ENCODE measurements at places on chromosomes 5 and 9.

DNA sequence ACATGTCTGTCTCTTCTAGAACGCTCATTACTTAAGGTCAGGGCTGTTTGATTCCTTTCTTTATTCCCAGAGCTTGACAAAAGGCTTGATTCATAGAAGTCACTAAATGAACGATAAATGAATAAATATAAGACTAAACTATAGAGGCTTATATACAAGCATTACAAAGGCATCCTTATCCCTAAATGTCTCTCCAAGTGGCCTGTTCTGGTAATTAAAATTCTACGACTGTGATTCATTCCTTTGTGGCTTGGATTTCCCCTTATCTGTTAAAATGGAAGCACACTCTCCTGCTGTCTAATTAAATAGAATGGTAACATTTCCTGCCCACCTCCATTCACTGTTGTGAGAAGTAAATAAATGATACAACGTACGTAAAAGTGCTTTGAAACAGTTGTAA is 49.5 kb downstream of the C7 start:
- DNase-seq, result no peak

DNA sequence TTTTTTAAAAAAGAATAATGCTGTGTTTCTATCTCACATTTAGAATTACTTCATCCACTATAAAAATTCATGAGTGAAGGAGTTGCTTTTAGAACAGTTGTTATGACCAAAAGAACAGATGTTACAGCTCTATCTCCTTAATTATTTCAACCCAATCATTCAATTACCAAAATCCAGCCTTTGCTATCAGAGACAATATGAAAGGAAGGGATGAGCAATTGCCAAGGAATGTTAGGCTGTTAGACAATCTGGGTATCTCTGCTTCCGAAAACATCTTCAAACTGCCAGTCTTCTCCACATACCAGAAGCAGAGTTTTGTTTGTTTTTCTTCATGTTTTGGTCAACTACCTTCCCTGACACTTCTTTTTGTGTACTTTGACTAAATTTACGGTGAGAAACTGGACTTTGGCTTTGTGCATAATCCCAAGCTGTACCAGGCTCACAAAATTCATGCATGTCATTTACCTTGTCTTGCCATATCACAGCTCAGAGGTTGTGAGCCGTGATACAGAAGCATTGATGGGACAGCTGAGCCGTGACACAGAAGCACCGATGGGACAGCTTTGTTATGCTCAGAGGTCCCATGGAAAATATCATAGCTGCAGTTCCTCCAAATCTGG is 405.5 kb downstream of the KIF4B start:
- DNase-seq, result no peak

- no peak for DNase-seq
These were observed 37.9 kb upstream of the NR4A3 start for GRCh38 chr9:99783799-99784198.

DNA sequence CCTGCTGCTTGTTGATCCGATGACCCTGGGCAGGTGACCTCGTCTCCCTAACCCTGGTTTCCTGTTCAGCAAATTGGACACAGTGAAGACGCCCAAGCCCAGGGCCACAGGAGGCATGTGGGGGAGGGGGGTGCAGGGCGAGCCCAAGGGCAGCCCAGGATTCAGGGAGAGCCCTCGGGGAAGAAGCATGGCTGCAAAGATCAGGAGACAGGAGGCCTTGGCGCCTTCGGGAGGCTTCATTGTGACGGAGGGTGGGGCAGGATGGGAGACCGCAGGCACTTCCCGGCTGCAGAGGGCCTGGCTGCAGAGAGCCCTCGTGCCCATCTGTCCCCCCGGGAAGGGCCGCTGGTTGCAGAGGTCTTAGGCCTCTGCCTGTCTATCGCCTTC is 6.2 kb downstream of the ASS1 start:
- DNase-seq, result no peak

- DNase-seq, result no peak
These were observed 177.5 kb upstream of the NREP start for GRCh38 chr5:111934511-111934910.

GRCh38 chr5:56703952-56704351 is 111.4 kb upstream of the MAP3K1 start:
- no peak for DNase-seq

DNA sequence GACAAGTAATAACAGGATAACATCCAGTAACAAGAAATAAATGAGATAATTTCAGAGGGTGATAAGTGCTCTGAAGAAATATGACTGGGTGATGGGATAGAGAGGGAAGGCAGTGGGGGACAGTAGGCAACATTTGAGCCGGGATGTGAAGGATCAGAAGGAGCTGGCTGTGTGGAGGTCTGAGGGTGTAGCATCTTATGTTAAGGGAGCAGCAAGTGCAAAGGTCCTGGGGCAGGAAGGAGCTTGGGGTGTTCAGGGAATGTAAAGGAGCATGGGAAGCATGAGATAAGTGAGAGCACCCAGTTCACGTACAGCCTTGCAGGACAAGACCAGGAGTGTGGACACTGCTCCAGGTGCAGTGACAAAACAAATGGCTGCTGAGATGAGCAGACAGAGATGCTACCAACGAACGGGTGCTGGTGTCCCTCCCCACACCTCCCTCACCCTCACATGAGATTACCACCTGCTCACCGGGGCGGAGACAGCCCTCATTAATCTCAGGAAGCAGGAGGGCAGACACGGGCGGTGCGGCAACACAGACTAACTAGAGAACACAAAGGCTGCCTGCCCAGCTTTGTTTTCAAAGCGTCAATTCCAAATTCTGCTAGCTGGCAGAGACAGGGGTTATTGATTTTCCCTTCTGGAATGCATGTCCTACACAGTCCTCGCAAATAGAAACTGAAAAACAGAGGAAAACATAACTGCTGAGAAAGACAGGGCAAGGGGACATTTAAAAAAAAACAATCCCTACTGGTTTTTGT is 298.1 kb upstream of the PANK3 start:
- no peak for DNase-seq

DNA sequence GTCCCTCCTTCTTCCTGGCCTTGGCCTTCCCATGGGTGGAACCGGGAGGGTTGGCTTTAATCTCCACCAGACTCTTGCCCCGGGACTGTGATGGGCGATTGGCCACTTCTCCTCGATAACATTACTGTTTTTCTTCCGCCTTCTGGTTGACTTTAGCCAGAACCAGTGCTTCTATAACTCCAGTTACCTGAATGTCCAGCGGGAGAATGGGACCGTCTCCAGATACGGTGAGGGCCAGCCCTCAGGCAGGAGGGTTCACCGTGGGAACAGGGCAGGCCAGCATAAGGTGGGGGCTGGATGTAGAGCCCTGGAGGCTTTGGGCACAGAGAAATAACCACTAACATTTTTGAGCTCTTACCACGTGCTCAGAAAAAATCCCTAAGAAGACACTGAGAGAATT is 967 bp downstream of the ORM2 start:
- DNase-seq, result no peak

GRCh38 chr9:33795819-33796218 is 458 bp downstream of the PRSS3 start:
- DNase-seq, result no peak

- no peak for DNase-seq
These were observed 41.9 kb upstream of the TEX48 start for GRCh38 chr9:114723931-114724330.

All from astrocyte of the cerebellum (primary cell).